ENCODE measurements at places on chromosomes 4 and X.

DNA sequence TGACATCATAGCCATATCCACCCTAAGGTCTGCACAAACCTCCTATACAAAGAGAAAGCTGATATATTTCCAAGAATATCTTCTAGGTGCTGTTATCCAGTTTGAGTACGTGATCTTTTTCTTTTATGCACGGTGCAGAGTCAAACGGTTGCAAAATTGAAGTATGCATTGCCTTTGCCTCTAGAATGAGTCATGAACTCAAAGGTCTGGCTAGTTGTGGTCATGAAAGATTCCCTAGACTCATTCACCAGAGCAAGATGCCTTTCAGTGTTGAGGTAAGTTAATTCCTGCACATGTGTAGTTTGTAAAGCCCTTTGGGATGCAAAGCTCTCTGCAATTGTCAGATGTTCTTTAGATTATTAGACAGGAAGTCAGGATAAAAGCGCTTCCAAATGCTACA, 704.4 kb downstream of the PCDH19 start:
- no peak for DNase-seq

GRCh38 chr4:108965016-108965415, 202.2 kb upstream of the ETNPPL start:
- no peak for DNase-seq

GRCh38 chr4:138869165-138869564, 146.4 kb upstream of the NOCT start:
- DNase-seq = no peak

DNA sequence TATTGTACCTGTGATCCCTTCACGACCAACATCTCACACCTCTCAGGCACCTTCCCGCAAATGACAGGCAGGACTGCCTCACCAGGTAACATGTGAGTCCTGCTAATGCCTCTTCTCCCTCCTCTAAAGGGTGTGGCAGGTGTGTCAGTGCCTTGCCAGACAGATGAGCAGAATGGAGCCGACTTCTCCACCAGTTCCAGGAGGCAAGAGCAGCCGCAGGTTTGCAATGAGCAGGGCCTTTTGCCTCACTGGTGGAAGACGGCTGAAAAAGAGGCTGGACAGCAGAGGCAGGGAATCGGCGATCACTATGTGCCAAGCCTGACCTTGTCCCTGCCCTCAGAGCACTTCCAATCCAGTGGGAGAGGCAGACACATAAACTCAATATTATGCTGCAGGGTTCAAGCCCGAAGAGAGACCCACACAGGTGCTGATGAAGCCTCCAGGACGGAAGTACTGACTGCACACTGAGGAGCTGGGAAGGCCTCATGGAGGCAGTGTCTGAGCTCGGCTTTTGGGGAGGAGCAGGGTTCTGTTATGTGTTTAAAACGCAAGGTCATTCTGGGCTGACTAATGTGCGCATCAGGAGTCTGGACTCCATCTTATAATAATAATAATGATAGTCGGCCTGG, 57.9 kb downstream of the C4orf50 start:
- DNase-seq = no peak

GRCh38 chr4:17397611-17398010, 114.3 kb downstream of the QDPR start:
- no peak for DNase-seq

- DNase-seq = peak; percentile 18
Measured at GRCh38 chrX:137195991-137196390, 162.2 kb upstream of the GPR101 start.

DNA sequence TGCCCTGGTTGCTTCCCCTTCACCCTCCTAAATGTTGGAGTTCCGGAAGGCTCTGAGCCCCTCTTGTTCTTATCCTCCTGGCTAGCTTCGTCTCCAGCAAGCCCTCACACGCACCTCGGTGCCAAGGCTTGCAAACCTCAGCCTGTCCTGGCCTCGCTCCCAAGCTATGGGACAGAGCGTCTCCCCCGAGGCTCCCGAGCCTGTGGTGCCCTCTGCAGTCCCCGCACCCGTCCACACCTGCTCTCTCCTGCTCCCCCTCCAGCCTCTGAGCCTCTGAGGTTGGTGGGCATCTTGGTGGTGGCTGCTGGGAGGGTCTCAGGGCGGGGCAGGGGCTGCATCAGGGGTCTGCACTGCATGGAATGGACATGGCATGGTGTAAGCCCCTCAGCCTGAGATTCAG, 63.2 kb downstream of the TRMT44 start:
- no peak for DNase-seq

DNA sequence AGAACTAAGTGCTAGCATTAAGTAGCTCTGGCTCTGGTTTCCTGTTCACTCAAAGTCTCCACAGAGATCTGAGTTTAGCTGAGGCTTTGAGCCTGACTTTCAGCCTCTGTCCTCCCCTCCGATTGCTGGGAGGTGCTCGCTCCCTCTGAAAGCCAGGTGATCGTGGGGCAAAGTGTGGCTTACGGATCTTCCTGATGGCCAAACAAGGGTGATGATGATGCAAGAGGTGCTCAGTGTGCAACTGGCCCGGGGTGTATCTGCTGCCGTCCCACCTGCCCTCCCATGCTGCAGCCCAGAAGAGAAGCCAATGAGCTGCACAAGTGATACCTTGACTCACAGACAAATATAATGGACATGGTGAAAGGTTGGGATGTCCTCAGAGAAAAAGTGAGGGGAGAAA, 169.2 kb upstream of the TBC1D9 start:
- no peak for DNase-seq

- DNase-seq = peak; percentile 18
Measured at GRCh38 chr4:39713691-39714090, 15.8 kb downstream of the UBE2K start.

DNA sequence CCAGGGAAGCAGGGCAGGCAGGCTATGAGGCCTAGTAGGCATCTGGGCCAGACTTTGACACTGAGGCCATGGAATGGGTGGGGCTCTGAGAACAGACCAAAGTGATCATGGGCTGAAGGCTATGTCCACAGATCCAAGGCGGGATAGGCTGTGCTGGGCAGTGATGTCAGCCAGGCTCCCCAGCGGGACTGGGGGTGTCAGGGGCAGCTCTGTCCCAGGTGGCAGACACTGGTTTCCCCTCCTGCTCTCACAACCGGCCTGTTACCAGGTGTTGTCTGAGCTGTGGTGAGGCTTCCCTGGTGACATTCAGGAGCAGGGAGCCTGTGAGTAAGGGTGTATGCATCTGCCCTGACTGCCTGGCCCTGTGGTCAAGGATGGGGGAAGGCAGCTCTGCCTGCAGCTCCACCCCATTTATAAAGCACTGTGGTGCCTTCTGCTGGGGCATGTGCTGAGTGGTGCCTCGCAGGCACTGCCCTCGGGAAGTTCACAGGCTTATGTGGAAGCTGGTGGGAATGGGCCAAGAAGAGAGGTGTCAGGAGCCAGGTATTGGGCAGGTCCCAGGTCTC, 2.9 kb downstream of the IL9R start:
- no peak for DNase-seq

GRCh38 chr4:150387981-150388380, 194.0 kb upstream of the MAB21L2 start:
- no peak for DNase-seq

GRCh38 chr4:186778134-186778533, 54.5 kb upstream of the FAT1 start:
- DNase-seq = no peak

- no peak for DNase-seq
Measured at GRCh38 chr4:40492691-40493090, 137.0 kb downstream of the RBM47 start.

DNA sequence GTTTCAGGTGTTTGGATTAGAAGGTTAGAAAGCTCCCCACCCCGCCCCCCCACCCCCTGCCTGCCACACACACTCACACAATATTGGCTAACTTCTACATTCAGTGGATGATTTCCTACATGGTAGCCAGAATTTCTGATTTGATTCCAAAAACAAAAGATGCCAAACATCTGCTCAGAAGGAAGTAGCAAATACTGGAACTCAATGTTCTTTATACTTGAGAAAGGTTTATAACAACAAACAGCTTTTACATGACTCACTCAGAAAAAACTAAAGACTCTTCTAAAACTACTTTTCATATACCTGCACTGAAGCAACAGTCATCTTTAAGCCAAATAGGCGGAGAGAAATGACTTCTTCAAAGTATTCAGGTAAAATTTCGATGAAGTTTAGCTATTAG, 750.5 kb upstream of the POU3F4 start:
- DNase-seq = no peak

DNA sequence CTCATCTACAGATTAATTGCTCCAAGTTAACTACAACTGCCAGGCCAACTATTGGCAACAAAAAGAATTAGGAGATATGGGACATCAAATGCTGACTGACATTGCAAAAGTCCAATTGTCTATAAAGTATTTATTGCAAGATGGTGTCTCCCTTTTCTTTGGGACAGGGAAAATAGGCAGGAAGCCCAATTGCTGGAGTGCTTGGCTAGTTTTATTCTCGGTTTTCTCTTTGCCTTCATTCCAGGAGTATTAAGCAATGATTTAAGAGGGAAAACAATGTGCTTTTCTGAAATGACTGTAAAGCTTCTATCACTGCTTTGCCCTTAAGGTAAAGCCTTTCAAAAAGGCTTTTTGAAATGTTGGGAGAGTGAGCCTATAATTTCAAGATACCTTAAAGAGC, 62.8 kb upstream of the DIAPH2 start:
- DNase-seq = peak; percentile 6

- DNase-seq = no peak
Measured at GRCh38 chr4:127410644-127411043, 222.1 kb upstream of the INTU start.

- DNase-seq = peak; percentile 19
Measured at GRCh38 chr4:109826719-109827118, 1.1 kb upstream of the RRH start.

DNA sequence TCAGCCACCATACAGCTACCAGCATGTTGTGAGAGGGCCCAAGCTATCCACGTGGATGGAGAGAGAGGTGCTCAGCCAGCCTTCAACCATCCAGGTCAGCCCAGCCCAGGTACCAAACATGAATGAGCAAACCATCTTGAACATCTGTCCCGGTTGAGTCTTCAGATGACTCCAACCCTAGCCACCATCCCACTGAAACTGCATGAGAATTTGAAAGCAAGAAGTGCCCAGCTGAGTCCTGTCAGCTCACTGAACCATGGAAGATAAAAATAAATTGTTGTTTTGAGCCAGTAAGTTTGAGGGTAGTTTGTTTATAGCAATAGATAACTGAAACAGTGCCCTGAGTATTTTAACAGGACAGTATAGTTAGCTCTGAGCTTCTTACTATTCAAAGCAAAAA, 7.3 kb upstream of the SEL1L3 start:
- no peak for DNase-seq

- no peak for DNase-seq
Measured at GRCh38 chrX:118115953-118116712, 477 bp downstream of the KLHL13 start.

- DNase-seq = no peak
Measured at GRCh38 chr4:166987026-166987425, 247.3 kb downstream of the SPOCK3 start.

DNA sequence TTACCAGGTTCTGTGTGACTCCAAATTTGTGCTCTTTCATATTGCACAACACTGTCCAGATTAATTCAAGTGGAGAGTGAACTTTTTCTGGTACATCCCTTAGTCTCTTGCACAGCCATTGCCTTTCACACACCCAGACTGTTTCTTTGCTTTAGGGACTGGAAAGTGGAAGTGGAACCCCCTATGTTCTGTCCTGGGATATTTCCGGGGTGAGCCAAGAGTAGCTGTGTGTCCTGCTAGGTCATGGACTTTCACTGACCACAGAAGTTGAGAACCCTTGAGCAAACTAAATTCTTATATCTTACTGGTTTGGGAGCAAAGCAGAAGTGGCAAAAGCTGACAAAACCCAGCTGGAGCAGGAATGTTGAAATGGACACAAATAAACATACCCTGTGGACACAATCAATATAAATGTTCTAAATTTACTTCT, 10.3 kb upstream of the VSIG4 start:
- no peak for DNase-seq

- no peak for DNase-seq
Measured at GRCh38 chr4:57182132-57182874, 72.1 kb upstream of the IGFBP7 start.

DNA sequence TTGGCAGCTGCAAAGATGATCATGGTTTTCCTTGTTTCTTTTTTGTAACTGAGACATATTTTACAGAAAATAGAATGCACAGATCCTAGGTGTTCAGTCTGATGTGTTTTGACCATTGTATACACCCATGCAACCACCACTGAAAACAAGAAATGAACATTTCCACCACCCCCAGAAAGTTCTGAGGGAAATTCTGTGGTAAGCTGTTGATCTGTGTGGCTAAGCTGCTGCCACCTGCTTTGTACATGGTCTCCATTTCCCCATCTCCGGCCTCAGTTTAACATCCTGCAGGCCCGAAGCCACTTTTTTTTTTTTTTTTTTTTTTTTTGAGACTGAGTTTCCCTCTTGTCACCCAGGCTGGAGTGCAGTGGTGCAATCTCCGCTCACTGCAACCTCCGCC, 65.3 kb downstream of the NYX start:
- no peak for DNase-seq

DNA sequence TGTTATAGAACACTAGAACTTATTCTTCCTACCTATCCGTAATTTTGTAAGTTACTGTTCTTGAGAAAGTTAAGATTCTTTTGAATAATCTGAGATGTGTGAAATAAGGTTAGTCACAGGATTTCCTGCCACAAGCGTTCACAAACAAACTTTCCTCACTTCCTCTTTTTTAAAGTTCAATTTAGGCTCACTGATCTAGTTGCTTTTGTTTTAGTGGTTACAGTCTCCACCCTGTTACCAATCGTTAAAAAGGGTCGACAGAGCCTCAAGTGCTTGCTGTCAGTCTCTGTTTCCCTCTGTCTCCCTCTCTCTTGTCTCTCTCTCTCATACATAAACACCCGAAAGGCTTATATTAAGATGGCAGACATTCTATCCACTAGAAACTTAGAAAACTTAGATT, 35.9 kb upstream of the STK26 start:
- DNase-seq = no peak

- peak; percentile 25 for DNase-seq
Measured at GRCh38 chrX:111095974-111096895, at the start of gene PAK3. Gene PAK3, plus strand, starts transcription at chrX:111096191. Its CDS starts 26,913 bp downstream, at chrX:111123104.

DNA sequence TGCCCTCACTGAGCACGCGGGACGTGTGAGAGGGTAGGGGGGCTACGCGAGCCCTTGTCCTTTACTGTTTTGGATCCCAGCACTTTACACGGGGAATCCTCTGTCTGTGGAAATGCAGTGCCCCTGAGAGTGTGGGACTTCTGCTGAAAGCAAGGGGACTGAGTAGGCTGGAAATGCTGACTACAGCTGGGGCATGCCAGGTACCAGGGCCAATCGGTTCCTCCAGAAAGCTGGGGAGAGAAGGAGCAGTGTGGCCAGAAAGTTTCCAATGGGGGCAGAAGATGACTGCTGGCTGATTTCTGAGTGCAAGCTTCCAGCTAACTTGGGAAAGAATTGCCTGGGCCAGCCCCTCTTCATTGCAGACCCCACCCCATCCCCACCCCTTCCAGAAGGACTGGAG, 1.5 kb downstream of the NHSL2 start:
- no peak for DNase-seq
